IgD-negative memory B cell (primary cell): ENCODE measurements at places on chromosomes 4 and X. TPM values are rescaled to one million over a fixed set of nuclear protein-coding genes. Genes with fewer than 3 reads are reported as not detected.

CDKL2 gene
- polyA plus RNA-seq = not detected

SPP1 gene
- not detected for polyA plus RNA-seq

CFP gene
- polyA plus RNA-seq = 0.95 TPM

TLL1 gene
- polyA plus RNA-seq = not detected

FAM47A gene
- polyA plus RNA-seq = not detected

BGN gene
- not detected for polyA plus RNA-seq

RNF128 gene
- not detected for polyA plus RNA-seq

TMPRSS11B gene
- polyA plus RNA-seq = not detected

DCX gene
- not detected for polyA plus RNA-seq

CAPN6 gene
- not detected for polyA plus RNA-seq

GPR143 gene
- polyA plus RNA-seq = 0.20 TPM

GPRIN3 gene
- polyA plus RNA-seq = 0.50 TPM

MYOZ2 gene
- polyA plus RNA-seq = not detected

NPY2R gene
- not detected for polyA plus RNA-seq

RAB9B gene
- 0.39 TPM for polyA plus RNA-seq

ADH1A gene
- not detected for polyA plus RNA-seq

TKTL1 gene
- polyA plus RNA-seq = 5.5 TPM
